KBM-7 (cell line): ENCODE measurements at places on chromosomes 3 and 15.

DNA sequence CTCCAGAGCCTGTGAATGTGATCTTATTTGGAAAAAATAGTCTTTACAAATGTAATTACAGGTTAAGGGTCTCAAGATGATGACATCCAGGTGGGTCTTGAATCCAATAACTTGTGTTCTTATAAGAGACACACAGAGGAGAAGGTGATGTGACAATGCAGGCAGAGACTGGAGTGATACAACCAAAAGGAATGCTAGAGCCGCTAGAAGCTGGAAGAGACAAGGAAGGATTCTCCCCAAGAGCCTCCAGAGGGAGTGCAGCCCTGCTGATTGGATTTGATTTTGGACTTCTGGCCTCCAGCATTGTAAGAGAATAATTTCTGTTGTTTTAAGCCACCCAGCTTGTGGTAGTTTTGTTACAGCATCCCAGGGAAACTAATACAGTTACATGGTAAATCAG lies 9.7 kb downstream of the MYH15 start:
- no peak for DNase-seq

GRCh38 chr15:99296386-99296785 lies 45.1 kb downstream of the LRRC28 start:
- no peak for DNase-seq

DNA sequence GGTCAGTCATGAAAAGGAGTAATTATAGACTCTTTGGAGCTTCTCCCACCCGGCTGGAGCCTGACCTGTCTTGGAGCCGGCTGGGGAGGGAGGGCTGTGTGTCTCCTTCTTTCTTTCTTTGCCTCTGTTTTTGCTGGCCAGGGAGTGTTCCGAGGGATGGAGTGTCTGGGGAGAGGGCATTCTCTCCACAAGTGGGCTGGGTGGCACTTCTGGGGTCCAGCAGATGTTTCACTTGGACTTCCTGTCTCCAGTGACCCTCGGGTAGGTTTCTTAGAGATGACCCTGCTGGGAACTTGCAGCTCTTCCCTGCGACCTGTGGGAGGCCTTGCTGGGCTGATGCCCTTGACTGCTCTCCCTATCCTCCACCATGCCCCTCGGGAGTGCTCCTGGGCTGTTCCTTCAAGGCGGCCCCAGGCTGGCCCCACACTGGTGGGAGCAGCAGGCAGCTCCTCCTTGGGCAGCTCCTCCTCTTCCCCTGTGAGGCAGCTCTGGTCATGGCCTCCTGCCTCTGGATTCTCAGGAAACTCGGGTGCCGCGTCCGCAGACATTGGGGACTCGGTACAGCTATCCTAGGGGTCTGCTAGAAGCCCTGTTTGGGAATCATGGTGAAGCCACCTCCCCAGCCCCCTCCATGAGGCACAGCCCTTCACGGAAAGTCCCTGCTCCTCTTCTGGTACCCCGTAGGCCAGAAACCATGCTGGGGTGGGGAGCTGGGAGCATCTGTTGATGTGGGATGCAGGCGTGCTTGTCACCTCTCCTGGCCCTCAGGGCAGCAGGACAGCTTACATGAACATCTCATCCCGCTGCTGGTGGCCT lies 44.9 kb downstream of the APBA2 start:
- no peak for DNase-seq

- no peak for DNase-seq
Observed at GRCh38 chr3:165259541-165260193, 63.5 kb upstream of the SLITRK3 start.

GRCh38 chr15:29690765-29691475 lies 131.3 kb downstream of the TJP1 start:
- DNase-seq = no peak

DNA sequence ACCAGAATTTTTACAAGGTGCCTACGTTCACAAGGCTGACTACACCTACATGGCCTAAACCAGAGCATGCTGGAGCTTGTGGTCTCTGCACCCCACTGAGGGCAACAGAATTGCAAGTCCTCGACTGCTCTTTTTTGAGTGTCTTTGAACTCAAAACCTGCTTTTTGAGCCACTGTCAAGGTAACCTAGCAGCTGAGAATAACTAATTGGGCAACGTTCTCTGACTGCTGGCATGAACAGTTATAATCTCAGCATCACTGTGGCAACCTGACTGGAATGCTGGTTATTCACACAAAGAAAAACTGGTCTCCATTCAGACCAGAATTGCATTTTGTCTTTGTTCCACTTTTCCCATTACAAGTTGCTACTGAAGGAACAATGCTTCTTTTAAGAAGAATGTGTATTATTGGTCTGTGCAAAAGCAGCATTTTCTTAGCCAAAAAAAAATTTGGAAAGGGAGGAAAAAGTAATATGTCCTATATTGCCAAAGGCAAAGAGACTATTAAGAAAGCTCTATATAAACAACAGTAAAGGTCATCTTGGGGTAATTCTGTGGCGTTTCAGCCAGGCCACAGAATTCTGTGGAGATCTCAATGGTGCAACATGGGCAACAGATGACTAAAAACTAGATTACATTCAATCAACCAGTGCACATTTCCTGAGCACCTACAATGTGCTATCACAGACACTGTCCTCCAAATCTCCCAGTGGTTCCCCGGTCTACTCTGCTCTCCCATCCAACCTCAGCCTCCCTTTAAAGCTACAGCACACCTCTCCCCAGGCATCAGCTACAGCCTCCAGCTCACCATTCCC lies 76.8 kb downstream of the TNIK start:
- DNase-seq = no peak

DNA sequence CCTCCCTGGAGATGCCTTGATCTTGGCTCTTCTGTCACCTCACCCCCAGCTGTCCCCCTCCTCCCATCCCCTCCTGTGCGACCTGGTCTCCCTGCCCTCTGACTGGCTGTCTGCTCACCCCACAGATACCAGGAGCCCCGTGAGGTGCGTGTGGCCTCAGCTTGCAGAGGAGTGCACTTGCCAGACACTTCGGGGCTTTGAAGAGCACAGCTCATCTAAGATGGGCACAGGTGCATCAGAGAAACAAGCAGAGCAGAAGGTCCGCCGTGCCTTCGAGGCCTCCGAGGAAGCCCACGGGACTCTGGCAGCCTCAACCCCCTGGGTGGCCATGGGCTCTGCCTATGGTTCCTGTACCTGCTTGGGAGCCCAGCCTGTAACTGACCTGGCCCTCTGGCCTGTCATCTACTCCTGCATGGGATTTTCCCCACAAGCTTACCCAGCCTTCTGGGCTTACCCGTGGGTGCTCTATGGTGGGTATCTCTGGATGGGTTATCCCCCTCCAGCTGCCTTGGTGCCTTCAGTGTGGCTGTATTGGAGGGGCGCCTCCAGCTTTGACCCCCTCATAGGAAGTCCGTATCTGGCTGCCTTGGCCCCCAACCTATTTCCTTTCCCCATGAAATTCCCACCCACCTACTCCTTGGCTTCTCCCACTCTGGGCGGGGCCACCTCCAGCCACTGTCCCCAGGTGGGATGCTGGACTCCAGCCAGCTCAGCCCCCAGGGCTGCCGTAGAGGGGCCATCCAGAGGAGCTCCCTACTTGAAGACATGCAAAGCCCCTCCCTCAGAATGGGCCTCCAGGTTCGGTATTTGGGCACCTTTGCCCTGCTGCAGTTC lies 3.8 kb downstream of the PRR23E start:
- DNase-seq = no peak

GRCh38 chr3:53531749-53532148 lies 37.3 kb downstream of the CACNA1D start:
- DNase-seq = no peak

DNA sequence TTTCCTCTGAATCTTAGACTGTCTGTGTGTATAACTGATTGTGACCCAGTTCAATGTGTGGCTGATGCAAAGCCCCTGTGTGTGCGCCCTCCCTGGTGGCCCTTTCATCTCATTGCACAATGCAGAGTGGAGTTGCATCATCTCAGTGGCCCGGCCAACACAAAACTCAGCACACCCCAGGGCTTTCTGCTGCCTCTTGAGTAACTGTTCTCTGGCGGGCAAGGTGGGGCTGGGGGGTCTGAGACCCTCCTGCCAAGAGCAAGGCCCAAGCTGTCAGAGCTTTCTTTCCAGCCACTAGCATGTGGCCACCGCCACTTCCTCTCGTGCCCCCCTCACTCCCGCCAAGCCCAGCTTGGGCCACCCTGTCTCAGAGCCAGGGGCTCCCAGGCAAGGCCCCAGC lies 80.7 kb upstream of the ALDH1L1 start:
- peak; percentile 64 for DNase-seq

DNA sequence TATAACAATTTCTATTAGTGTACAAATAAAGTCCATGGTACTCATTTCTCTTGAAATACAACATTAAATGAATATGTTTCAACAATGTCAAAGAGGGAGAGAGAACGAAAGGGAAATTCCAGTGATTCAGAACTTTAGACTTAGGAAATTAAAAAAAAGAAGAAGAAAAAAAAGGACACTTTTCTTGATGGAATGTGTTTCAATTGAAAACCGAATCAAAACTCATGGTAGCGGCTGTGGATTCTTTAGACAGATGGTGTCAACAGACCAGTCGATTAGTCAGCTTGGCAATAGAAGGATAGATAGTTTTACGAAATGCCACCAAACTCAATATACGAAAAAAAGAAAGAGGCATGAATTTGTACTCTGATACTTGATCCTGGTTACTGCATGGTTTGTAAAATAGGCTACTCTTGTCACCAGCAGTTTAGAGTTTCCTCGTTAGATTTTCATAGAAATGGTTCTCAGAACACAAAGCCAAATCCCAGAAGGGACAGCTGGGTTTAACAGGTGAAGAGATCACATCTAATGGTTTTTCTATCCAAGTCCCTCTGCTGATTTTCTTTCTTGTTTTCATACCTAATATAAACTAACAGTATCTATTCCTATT lies 793.5 kb downstream of the ROBO1 start:
- DNase-seq = no peak
